Putamen (tissue), 1 donor: ENCODE measurements at places on chromosomes 11 and 22.

DNA sequence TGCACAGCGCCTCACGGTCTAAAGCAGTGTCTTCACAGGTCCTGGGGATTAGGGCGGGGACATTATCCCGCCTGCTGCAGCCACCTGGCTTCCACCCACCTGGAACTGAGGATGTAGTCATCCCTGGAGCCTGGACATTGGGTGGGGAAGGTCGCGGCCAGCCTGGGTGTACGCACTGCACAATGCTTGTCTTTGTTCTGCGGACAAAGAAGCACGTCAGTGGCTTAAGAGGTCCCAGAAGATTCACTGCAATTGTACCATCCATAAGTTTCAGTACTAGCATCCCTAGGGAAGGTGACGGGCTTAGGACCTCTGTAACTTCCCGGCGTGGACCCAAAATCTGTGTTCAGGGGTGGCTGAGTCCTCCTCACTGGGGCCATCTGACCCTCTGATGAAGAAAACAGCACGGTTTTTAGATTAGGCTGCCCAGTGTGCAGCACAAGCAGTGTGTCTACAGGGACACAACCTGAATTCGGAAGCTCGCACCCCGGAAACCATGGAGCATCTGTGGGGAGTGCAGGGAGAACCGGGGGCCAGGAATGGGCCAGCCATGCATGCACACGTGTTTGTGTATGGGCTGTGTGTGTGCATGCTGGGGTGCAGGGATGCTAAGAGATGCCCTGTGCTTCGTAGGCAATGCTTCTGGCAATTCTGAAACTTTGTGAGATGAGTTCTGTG lies 342.6 kb upstream of the B3GAT1 start:
- DNase-seq: no peak

DNA sequence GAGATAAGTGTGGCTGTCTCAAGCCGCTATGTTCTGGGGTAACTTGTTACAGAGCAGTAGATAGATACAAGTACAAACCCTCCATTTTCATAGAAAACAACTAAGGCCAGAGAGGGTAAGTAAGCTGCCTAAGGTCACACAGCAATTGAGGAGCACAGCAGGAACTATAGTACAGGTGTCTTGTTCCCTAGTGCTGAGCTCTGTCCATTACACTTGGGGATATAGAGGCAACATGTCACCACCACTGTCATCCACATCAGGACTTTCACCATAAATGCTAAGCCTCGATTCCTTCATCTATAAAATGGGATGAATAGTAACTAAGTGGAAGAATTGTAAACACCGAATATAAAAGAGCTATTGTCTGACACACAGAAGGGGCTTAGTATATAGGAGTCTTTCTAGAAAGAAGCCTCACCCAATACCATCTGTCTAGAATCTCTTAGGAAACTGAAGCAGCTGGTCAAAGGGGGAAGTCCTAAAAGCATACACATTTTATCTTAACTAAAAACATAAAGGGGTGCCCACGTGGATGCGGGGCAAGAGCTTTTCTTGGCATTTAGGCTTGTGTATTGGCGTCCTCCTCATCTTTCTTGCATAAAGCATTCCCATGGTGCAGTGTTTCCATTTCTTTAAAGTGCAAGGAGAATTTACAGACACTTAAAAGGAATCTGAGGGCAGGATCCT lies 93.8 kb upstream of the ALX4 start:
- DNase-seq: no peak

DNA sequence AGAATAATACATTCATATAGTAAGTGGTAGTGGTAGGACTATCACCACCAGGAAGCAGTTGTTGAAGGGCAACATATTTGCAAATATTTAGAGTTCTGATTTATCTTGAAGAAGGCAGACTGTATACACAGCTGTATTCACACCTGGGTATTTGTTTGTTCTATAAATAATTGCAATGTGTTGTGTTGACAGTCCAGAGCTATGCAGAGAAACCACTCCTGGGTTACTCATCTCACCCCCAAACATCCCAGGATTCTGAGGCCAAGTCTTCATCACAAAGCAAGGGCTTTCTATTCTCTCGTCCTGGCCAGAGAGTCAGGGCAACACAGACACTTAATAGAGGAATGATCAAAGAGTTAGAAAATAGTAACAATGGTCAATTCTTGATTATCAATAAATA lies 102.1 kb upstream of the FAT3 start:
- DNase-seq: no peak

DNA sequence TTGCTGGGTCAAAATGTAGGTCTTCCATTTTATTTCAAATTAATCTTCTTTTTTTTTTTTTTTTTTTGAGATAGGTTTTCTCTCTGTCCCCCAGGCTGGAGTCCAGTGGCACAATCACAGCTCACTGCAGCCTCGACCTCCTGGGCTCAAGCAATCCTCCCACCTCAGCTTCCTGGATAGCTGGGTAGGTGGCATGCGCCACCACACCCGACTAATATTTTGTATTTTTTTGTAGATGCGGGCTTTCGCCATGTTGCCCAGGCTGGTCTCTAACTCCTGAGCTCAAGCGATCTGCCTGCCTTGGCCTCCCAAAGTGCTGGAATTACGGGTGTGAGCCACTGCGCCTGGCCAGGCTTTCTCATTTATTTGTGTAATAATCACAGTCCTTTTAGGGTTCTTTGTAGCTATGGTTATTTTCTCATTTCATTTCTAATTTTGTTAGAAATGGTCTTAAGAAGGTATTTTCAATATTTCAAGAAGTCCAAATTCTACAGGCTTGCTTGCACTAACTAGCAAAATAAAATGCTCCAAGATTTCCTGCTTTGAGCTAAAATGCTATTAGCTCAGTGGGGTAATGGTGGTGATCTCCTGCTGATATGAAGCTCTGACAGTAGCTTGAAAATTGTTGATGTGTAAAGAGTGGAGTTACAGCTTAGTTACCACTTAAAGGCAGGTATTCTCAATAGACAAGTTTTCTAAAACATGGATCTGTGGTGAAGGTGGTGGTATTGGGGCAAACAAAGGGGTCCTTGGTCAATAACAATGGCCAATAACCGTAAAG lies 50.0 kb downstream of the RBX1 start:
- no peak for DNase-seq

GRCh38 chr11:14894657-14895598 lies 2.9 kb upstream of the CYP2R1 start:
- no peak for DNase-seq

DNA sequence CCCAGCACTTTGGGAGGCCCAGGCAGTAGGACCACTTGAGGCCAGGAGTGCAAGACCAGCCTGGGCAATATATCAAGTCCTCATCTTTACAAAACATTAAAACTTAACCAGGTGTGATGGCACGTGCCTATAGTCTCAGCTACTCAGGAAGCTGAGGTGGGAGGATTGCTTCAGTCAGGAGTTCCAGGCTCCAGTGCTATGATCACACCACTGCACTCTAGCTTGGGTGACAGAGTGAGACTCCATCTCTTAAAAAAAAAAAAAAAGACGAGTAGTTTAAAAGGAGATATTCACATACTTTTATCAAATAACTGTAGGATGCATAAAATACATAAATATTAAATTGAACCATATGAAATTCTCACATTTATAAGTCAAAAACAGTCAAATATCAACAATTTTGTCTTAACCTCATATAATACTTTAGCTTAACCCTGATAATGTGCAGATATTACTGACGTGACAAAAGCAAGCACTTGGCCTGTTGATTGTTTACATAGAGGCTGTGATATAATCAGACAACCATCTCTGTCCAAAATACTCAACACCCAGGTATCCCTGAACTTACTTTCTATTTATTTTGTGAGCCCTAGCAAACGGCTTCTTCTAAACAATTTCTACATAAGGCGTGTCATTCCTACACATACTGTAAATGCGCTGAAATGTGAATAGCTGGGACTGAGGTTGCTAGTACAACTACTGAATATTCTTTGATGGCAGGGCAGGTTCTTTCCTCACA lies 57.0 kb downstream of the PRCP start:
- DNase-seq: no peak

DNA sequence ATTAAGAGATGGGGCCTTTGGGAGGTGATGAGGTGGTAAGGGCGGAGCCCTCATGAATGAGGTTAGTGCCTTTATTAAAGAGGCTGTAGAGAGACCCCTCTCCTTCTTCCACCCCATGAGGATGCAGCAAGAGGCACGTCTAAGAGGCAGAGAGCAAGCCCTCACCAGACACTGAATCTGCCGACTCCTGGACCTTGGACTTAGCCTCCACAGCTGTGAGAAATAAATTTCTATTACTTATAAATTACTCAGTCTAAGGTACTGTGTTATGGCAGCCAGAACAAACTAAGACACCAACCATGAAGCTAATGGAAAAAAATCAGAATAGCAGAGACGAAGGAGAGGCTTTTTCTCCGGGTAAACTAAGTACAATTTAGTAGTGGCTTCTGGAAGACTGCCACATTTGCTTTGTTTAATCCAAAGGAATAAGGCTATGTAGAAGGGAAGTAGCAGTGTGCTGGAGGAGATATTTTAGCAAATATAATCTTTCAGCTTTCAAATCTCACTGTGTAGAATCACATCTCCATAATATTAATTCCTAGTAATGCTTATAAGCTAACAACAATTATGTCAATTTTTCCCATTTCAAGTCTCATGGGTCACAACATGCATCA lies 12.3 kb upstream of the SIK2 start:
- no peak for DNase-seq

DNA sequence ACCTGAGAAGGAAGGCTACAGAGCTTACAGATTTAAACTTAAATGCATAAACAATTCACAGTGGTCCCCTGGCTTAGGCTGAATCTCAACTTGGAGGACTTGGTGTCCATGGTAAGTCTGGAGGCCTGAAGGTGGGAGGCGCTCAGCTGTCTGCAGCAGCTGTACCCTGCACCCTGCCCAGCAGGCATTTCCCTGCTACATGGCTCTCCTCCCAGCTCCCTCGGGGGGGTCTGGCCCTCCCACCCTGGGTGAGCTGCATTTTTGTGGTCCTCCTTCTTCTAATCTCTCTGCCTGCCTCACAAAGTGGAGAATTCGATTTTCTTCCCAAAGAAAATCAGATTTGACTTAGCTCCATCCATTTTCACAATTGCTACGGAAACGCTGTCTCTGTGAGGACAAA lies 273.2 kb downstream of the KIRREL3 start:
- DNase-seq: no peak

GRCh38 chr22:26673486-26673885 lies 16.1 kb downstream of the MIAT start:
- no peak for DNase-seq

- DNase-seq: no peak
Measured at GRCh38 chr11:62105667-62106191, 18.1 kb upstream of the INCENP start.
